NCI-H460 (cell line): ENCODE measurements at places on chromosomes 5 and 9. TPM values are rescaled to one million over a fixed set of nuclear protein-coding genes. Genes with fewer than 3 reads are reported as not detected.

GRCh38 chr5:116315531-116315930 lies 230.7 kb downstream of the COMMD10 start:
- DNase-seq = no peak

DNA sequence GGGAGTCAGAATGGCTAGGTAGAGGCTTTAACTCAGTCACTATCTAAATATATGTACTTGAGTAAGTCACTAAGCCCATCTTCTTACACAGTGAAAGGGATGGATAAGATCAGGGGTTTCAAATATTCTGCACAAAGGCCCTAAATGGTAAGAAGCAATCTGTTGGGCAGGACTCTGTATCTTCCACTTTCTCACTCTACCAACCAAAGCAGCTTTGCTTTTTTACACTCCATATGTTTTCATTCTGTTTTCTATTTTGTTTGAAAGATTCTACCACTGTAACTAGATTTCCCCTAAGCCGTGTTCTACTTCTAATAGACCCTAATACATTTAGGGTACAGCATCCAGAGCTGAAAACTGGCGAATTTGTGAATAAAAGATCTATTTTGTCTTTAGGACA lies 477.5 kb upstream of the NMUR2 start:
- no peak for DNase-seq

DNA sequence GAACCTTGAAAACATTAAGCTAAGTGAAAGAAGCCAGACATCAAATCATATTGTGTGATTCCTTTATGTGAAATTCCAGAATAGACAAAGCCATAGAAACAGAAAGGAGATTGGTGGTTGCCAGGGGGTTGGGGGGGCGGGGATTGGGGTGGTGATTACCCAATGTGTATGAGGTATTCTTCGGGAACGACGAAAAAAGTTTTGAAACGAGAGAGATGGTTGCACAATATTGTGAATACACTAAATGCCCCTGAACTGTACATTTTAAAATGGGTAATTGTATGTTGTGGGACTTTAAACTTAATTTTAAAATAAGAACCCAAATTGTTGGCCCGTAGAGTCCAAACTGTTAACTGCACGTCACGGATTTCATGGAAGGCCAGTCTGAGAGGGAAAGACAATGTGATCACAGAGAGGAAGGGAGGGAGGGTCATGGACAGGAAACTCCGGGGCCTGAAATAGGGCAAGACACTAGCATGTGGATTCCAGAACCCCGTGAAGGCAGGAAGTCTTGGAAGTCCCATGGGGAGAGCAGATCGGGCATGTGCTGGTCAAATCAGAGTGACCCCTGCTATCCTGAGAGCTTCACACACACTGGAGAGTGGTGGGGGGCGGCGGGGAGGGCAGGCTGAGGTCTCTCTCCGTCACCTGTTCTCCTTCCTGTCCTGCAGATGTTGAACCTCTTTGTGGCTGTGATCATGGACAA lies 218.4 kb downstream of the CACNA1B start:
- DNase-seq = no peak

Gene TPM2
- total RNA-seq = 36.3 and 40.7 TPM in 2 replicates
